ENCODE measurements at places on chromosomes 1 and 21.

DNA sequence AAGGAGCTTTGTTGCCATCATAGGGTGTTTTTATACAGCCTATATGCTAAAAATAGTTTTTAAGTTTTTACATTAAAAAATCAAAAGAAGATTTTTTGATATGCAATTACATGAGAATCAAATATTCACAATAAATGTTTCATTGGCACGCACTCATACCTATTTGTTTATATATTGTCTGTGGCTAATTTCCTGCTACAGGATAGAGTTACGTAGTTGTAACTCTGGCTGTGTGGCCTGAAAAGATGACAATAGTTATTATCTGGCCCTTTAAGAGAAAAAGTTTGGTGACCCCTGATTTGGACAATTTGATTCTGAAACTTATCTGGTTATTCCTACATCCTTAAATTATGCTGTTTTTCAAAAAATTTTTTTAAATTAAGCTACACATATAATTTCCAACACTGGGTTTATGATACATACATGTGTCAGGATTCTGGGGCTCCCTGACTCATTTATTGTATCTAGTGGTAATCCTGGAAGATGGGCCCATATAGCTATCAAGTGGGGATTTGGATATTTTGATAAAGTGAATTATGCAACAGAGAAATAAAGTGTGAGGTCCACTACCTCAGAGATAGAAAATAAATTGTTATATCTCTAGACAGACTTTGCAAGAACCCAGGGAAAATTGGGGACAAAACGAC lies 370.2 kb upstream of the LYPLAL1 start:
- no peak for DNase-seq

- no peak for DNase-seq
These were observed 62.8 kb downstream of the NRIP1 start for GRCh38 chr21:15001857-15002606.

DNA sequence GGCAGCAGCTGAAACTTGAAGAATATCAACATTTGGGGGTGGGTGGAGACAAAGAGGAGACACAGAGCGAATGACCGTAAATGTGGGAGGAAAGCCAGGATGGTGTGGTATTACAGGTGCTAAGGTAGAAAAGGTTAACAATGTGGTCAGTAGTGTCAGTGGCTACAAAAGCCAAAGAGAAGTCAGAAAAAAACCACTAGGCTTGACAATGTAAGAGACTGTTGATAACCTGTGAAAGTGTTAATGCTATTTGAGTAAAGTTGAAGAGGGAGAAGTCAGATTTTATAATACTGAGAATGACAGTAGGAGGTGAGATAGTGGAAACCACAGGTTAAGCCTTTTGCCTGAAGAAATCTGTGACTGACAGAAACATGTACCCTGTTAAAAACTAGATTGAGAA lies 120.8 kb downstream of the CLEC20A start:
- no peak for DNase-seq

- DNase-seq: no peak
These were observed 1145.6 kb downstream of the KCNT2 start for GRCh38 chr1:195462646-195463045.

- DNase-seq: no peak
These were observed 405.6 kb downstream of the PLPP3 start for GRCh38 chr1:56173736-56174135.

DNA sequence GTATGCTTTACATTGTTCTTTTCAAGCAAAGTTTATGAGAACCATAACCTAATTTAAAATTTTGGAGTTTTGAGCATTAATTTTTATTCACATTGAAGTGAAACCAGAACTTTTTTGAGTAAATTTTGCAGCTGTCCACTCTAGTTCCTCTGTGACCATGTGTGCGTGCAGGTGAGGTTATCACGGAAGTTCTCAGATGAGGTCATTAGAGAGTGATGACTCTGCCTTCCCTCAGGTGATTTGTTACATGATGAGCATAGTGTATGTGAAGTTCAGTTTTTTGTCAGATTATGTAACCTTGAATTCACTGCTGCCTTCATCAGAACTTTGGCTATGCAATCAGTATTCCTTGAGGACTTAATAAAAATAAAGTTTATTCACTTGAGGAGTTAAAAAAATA lies 828.2 kb downstream of the ADGRL2 start:
- DNase-seq: no peak

- DNase-seq: no peak
These were observed 474.6 kb downstream of the DISC1 start for GRCh38 chr1:232101231-232101630.

DNA sequence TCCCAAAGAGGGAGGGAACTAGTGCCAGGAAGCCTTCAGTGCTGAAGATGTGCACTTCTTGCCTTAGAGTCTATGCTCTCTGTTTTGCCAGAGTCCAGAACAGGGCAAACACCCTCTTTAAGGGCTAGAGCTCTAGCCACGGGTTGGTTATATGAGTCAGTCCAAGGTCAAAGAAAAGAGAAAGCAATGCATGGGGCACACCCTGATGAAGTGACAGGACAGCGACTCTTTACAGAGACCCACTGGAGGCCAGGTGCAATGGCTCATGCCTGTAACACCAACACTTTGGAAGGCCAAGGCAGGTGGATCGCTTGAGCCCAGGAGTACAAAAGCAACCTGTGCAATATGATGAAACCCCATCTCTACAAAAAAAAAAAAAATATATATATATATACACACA lies 86.1 kb downstream of the TGFBR3 start:
- no peak for DNase-seq

Measured in stimulated activated CD8-positive, alpha-beta memory T cell treated with anti-CD3 and anti-CD28 coated beads, Interleukin-4, amount 100 ng/mL, for 48 hours (primary cell).